ENCODE measurements at places on chromosomes 11 and 22. TPM values are rescaled to one million over a fixed set of nuclear protein-coding genes. Genes with fewer than 3 reads are reported as not detected.

Gene TOMT
- not detected for total RNA-seq

Gene FOLR2
- total RNA-seq, result not detected

Gene OR56A4
- total RNA-seq, result not detected

Gene GSTT2B
- total RNA-seq, result 0.98 TPM

Gene EHF
- 0.16 TPM for total RNA-seq

Gene CDCA5
- 2.8 TPM for total RNA-seq

Gene CEND1
- not detected for total RNA-seq

Gene KRTAP5-1
- not detected for total RNA-seq

Gene MMP8
- not detected for total RNA-seq

Gene TP53I11
- total RNA-seq, result 18.3 TPM

Gene OR51B6
- total RNA-seq, result not detected

Gene LMO1
- total RNA-seq, result not detected

Gene CXCR5
- total RNA-seq, result not detected

Gene TMEM223
- total RNA-seq, result 38.3 TPM

Gene MMP10
- total RNA-seq, result 0.13 TPM

Gene PATE4
- total RNA-seq, result not detected

Gene CAPN5
- total RNA-seq, result 7.7 TPM

Gene VWCE
- 2.2 TPM for total RNA-seq

Gene OR51M1
- total RNA-seq, result not detected

Gene MRGPRE
- total RNA-seq, result not detected

Gene CCDC116
- total RNA-seq, result 0.13 TPM

Gene TEX12
- 0.25 TPM for total RNA-seq

Gene MRGPRX3
- total RNA-seq, result not detected

Gene SCARF2
- 38.8 TPM for total RNA-seq

Gene BEST1
- total RNA-seq, result 0.51 TPM

Gene ASCL3
- total RNA-seq, result not detected

Gene TPBGL
- 0.33 TPM for total RNA-seq

Gene FDXACB1
- 3.0 TPM for total RNA-seq

Gene GRM5
- total RNA-seq, result 0.13 TPM

Gene GPHA2
- not detected for total RNA-seq

Gene APOA5
- not detected for total RNA-seq

Gene GGA1
- 54.6 TPM for total RNA-seq

Gene CREB3L1
- total RNA-seq, result 30.4 TPM

Gene CHRNA10
- 0.81 TPM for total RNA-seq

Gene CPT1B
- total RNA-seq, result not detected

Gene CARD18
- total RNA-seq, result not detected

Gene IL18
- total RNA-seq, result 54.5 TPM

Gene GRK3
- 0.76 TPM for total RNA-seq

Gene ADAMTS15
- total RNA-seq, result 43.0 TPM

Gene KIF18A
- total RNA-seq, result 4.3 TPM

Gene KCNQ1OT1
- 0.49 TPM for total RNA-seq

Gene FBLN1
- total RNA-seq, result 43.8 TPM

Measured in mesangial cell (primary cell).